Type B pancreatic cell (in vitro differentiated cells): ENCODE measurements at places on chromosomes 2 and 18. TPM values are rescaled to one million over a fixed set of nuclear protein-coding genes. Genes with fewer than 3 reads are reported as not detected.
A peak's percentile ranks its signal among the peaks of the same experiment; 100 is the strongest.

Gene CYP27C1
- total RNA-seq: 0.62 and 5.1 TPM in 2 replicates

Gene AOX1
- 6.4 and 10.3 TPM in 2 replicates for total RNA-seq

Gene CLEC4F
- total RNA-seq: not detected in 2 replicates

Gene MSTN
- 1.4 TPM in 1 of 2 replicates, not detected in the other for total RNA-seq

Gene EVX2
- total RNA-seq: 0.10 TPM in 1 of 2 replicates, not detected in the other

Gene RALB
- total RNA-seq: 40.4 and 48.1 TPM in 2 replicates

Gene PRKAG3
- total RNA-seq: not detected in 2 replicates

Gene FKBP1B
- total RNA-seq: 19.0 and 23.0 TPM in 2 replicates

Gene NTSR2
- total RNA-seq: not detected in 2 replicates

Gene COL4A4
- 1.1 and 1.9 TPM in 2 replicates for total RNA-seq

Gene REEP1
- total RNA-seq: 6.4 and 14.1 TPM in 2 replicates

Gene DSEL
- total RNA-seq: 6.2 and 6.9 TPM in 2 replicates

Gene EHD3
- total RNA-seq: 5.3 and 8.9 TPM in 2 replicates

Gene IMP4
- 53.6 and 67.0 TPM in 2 replicates for total RNA-seq

- no peak for DNase-seq
- no peak overlapping the region for H3K4me3 ChIP-seq
- H3K27me3 ChIP-seq: no peaks in the 10 kb centered on the region
- no peaks in the 10 kb centered on the region for H3K4me1 ChIP-seq
- peaks cover 3% of the 10 kb centered on the region for H3K36me3 ChIP-seq
Measured at GRCh38 chr2:1350111-1350510, 63.2 kb upstream of the TPO start.

GRCh38 chr18:10400534-10401307 is 53.7 kb upstream of the APCDD1 start:
- peak overlapping the region; percentile 15 for H3K4me3 ChIP-seq
- H3K36me3 ChIP-seq: no peaks in the 10 kb centered on the region
- no peak for DNase-seq
- peaks cover 52% of the 10 kb centered on the region for H3K4me1 ChIP-seq
- H3K27ac ChIP-seq: peak overlapping the region; percentile 69

GRCh38 chr2:120834206-120834605 is 98.5 kb downstream of the GLI2 start:
- H3K4me3 ChIP-seq: no peak overlapping the region
- DNase-seq: no peak
- H3K27me3 ChIP-seq: peaks cover 4% of the 10 kb centered on the region

DNA sequence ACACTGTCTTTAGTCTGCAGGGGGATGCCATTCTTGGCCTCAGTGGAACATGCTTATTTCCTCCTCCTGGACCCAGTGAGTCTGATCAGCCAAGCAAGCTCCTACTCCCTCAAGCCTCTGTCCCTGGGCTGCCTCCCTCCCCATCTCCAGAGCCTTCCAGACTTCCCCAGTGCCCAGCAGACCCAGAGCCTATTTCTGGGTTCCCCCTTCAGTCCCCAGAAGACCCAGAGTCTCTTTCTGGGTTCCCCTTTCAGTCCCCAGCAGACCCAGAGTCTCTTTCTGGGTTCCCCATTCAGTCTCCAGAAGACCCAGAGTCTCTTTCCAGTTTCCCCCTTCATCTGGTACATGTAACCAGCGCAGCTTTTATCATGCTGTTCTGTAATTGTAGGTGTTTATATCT is 17.0 kb upstream of the PKDCC start:
- no peak overlapping the region for H3K27ac ChIP-seq
- no peaks in the 10 kb centered on the region for H3K36me3 ChIP-seq
- no peak for DNase-seq
- peaks cover 57% of the 10 kb centered on the region for H3K4me1 ChIP-seq
- H3K4me3 ChIP-seq: no peak overlapping the region

DNA sequence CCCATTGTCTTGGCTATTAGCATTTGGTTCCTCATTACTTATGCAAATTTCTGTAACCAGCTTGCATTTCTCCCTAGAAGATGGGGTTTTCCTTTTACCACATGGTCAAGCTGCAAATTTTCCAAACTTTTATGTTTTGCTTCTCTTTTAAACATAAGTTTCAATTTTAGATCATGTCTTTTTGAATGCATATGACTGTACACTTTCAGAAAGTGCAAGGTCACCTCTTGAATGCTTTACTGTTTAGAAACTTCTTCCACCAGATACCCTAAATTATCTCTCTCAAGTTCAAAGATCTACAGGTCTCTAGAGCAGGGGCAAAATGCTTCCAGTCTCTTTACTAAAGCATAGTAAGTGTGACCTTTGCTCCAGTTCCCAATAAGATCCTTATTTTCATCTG is 837.6 kb upstream of the NXPH2 start:
- no peaks in the 10 kb centered on the region for H3K36me3 ChIP-seq
- H3K4me3 ChIP-seq: no peak overlapping the region
- H3K4me1 ChIP-seq: no peaks in the 10 kb centered on the region
- no peaks in the 10 kb centered on the region for H3K27me3 ChIP-seq
- no peak overlapping the region for H3K27ac ChIP-seq

- no peaks in the 10 kb centered on the region for H3K27me3 ChIP-seq
- no peak overlapping the region for H3K4me3 ChIP-seq
- H3K4me1 ChIP-seq: no peaks in the 10 kb centered on the region
- DNase-seq: no peak
- H3K36me3 ChIP-seq: no peaks in the 10 kb centered on the region
Measured at GRCh38 chr2:108240966-108241365, 1.2 kb downstream of the SULT1C3 start.

DNA sequence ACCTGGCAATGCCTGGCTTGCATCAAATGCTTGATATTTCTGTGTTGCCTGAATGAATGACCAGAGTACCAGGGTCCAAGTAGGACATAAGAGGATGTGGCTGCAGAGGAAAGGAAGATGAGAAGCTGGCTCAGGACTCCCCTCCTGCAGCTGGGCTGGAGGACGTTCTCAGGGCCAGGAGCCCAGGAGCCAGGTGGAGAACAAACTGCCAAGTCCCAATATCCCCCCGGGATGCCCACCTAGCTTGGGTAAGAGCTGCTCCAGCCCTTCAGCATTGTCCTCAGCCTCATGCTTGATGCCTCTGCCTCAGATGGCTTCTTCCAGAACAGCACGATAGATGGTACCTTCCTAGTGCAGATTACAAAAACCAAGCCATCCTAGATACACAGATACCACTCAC is 8.6 kb upstream of the ATP6V1B1 start:
- peaks cover 6% of the 10 kb centered on the region for H3K36me3 ChIP-seq
- H3K27ac ChIP-seq: no peak overlapping the region
- H3K4me3 ChIP-seq: no peak overlapping the region
- peaks cover 1% of the 10 kb centered on the region for H3K4me1 ChIP-seq
- peaks cover 24% of the 10 kb centered on the region for H3K27me3 ChIP-seq
- peak; percentile 52 for DNase-seq

GRCh38 chr2:200665626-200666453 is 80.0 kb downstream of the AOX1 start:
- H3K4me1 ChIP-seq: peaks cover 4% of the 10 kb centered on the region
- peaks cover 3% of the 10 kb centered on the region for H3K36me3 ChIP-seq
- no peaks in the 10 kb centered on the region for H3K27me3 ChIP-seq
- no peak overlapping the region for H3K27ac ChIP-seq

DNA sequence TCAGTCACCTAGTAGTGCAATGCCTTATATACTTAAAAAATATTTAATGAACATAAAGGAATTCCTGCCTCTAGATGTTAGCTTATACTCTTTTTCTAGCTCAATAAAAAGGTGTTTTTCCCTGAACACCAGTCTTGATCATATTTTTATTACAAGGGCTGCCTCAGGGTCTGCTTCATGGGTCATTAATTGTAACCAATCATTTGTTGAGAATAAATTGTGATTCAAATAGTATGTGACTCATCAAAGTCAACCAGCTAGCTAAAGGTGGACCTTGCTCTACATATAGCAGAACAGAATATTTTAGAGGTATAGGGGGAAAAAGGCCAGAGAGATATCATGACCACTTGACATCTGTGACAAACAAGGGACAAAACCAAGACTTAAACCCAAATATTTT is 114.0 kb downstream of the PIK3C3 start:
- H3K27ac ChIP-seq: no peak overlapping the region
- peaks cover 53% of the 10 kb centered on the region for H3K36me3 ChIP-seq
- H3K4me3 ChIP-seq: no peak overlapping the region

GRCh38 chr2:232900811-232901735 is 31.0 kb downstream of the SNORC start:
- no peak overlapping the region for H3K4me3 ChIP-seq
- H3K4me1 ChIP-seq: no peaks in the 10 kb centered on the region
- no peaks in the 10 kb centered on the region for H3K36me3 ChIP-seq
- DNase-seq: no peak
- no peaks in the 10 kb centered on the region for H3K27me3 ChIP-seq

GRCh38 chr2:214724741-214725140 is 84.7 kb downstream of the BARD1 start:
- DNase-seq: no peak
- H3K4me3 ChIP-seq: no peak overlapping the region
- H3K36me3 ChIP-seq: peaks cover 26% of the 10 kb centered on the region
- no peak overlapping the region for H3K27ac ChIP-seq
- H3K4me1 ChIP-seq: no peaks in the 10 kb centered on the region

GRCh38 chr2:225052703-225053102 is 10.4 kb upstream of the DOCK10 start:
- no peak for DNase-seq
- H3K4me1 ChIP-seq: no peaks in the 10 kb centered on the region
- peaks cover 20% of the 10 kb centered on the region for H3K27me3 ChIP-seq
- H3K4me3 ChIP-seq: no peak overlapping the region

DNA sequence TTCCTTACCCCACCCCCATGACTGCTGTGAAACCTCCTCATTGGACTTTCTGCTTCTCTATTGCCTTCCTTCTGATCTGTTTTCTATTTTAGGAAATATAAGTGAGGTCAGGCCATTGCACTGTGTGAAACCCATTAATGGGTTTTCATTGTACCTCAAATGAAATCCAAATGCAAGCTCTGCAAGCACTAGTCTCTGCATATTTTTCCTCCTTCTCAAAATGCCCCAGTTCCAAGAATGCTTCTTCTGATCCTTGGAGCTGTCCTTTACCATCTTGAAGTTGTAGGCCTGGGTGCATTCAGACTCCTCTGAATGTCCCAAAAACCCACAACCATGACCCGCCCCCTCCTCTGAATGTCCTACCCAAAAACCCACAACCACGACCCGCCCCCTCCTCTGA is 8.2 kb downstream of the IL1A start:
- peaks cover 15% of the 10 kb centered on the region for H3K4me1 ChIP-seq
- H3K27me3 ChIP-seq: no peaks in the 10 kb centered on the region
- no peaks in the 10 kb centered on the region for H3K36me3 ChIP-seq

DNA sequence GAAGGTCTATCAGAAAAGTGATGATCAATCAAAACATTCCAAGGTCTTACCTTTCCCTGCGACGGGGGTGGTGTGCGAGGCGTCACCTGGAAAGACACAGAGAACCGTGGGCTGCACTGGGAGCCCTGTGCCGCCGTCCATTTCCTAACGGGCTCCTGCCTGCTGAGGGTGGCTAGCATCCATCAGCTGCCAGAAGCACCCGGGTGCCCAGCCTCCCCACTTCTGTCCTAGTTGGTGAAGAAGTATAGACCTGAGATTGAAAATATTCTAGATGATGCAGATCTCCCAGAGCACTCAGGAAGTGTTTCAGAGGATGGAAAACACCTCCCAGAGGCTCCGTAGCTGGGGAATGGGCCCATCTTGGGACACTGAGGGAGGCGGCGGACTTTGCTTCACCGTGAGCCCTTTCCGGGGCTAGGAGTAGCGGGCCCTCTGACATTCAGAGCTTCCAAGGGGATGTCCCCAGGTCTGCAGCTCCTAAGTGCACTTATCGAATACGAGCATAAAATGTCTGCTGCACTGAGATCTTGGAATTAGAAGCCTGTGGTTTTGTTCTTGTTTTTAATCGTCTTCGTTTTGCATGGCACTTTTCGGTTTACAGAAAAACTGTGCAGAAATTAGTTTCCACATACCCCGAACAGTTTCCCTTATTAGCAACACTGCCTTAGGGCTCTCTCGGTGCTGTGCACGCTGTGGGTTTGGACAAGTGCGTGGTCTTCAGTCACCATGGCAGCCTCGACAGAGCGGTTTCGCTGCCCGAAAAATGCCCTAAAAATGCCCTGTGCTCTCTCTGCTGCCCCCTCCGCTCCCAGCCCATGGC is 143.5 kb downstream of the MBP start:
- peaks cover 27% of the 10 kb centered on the region for H3K4me1 ChIP-seq
- DNase-seq: peak; percentile 58
- H3K4me3 ChIP-seq: no peak overlapping the region
- no peaks in the 10 kb centered on the region for H3K27me3 ChIP-seq
- H3K36me3 ChIP-seq: peaks cover 4% of the 10 kb centered on the region

GRCh38 chr2:85394976-85395375 is 15.2 kb downstream of the CAPG start:
- no peak for DNase-seq
- no peaks in the 10 kb centered on the region for H3K27me3 ChIP-seq
- H3K27ac ChIP-seq: no peak overlapping the region

DNA sequence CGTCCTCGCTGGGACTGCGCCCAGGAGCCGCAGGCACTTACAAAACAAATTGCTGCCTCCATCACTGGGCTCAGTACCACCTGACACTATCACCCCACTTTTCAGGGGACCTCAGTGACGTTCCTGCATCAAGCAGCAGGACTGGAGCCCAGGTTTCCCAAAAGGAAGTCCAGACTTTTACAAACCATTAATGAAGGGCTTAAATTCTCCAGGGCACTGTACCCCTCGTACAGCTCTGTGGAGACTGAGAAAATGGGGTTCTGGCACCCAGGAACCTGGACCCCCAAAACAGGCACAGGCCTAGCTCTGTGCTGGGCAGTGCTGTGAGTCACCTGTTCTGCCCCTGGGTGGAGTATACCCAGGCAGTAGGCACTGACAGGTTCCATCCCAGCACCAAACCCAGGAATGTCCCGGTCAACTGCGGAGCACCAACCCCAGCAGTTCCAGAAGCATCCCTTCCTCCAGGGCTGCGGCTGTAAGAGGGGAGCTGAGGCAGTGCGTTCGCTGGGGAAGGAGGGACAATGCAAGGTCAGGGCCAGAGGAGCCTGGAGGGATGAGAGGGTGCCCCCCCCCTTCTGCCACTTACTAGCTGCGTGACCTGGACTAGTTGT is 24.6 kb upstream of the NOTO start:
- H3K4me3 ChIP-seq: peak overlapping the region; percentile 92
- H3K36me3 ChIP-seq: no peaks in the 10 kb centered on the region
- H3K27ac ChIP-seq: no peak overlapping the region
- H3K4me1 ChIP-seq: peaks cover 3% of the 10 kb centered on the region
- DNase-seq: no peak
- peaks cover 81% of the 10 kb centered on the region for H3K27me3 ChIP-seq

DNA sequence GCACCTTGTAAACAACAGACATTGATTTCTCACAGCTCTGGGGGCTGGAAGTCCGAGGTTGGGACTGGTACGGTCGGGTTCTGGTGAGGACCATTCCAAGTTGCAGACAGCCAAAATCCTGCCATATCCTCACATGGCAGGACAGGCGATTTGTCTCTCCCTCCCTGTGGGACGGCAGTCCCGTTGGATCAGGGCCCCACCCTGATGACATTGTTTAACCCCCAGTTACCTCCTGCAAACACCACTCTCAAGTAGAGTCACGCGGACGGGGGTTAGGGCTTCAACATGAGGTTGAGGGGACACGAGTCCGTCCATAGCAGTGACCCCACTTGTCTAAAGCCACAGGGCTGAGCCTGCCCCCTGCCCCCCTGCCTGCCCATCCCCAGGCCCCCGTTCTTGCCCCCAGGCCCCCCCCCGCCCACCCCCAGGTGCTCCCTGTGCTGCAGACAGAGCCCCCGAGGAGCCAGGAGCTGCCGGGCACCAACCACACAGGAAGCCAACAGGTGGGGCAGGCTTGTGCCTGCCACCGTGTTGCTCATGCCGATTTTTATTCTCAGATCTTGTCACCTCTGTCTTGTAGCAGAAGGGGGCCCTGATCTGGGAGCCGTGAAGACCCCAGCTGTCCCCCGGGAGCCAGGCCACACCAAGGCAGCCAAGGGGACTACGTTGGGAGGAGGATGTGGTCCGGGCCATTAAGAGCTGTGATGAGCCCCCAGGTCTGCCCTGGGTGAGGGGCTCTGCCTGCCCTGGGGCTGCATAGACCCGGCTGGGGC is 82.2 kb downstream of the NFATC1 start:
- H3K4me1 ChIP-seq: peaks cover 5% of the 10 kb centered on the region
- no peak for DNase-seq
- no peaks in the 10 kb centered on the region for H3K36me3 ChIP-seq
